Panc1 (cell line): ENCODE measurements at places on chromosomes 6 and 20. TPM values are rescaled to one million over a fixed set of nuclear protein-coding genes. Genes with fewer than 3 reads are reported as not detected.

The HLA-E gene
- 132 TPM for total RNA-seq

The GRIK2 gene
- 6.6 TPM for total RNA-seq

The PDE7B gene
- total RNA-seq, result 0.03 TPM

The IMPG1 gene
- not detected for total RNA-seq

The CLVS2 gene
- total RNA-seq, result 1.1 TPM

The CDH26 gene
- 0.46 TPM for total RNA-seq

The FRS3 gene
- 3.0 TPM for total RNA-seq

The RBPJL gene
- 0.18 TPM for total RNA-seq

The FAM209B gene
- not detected for total RNA-seq
